ENCODE measurements at places on chromosomes 7 and 10.
A peak's percentile ranks its signal among the peaks of the same experiment; 100 is the strongest.

DNA sequence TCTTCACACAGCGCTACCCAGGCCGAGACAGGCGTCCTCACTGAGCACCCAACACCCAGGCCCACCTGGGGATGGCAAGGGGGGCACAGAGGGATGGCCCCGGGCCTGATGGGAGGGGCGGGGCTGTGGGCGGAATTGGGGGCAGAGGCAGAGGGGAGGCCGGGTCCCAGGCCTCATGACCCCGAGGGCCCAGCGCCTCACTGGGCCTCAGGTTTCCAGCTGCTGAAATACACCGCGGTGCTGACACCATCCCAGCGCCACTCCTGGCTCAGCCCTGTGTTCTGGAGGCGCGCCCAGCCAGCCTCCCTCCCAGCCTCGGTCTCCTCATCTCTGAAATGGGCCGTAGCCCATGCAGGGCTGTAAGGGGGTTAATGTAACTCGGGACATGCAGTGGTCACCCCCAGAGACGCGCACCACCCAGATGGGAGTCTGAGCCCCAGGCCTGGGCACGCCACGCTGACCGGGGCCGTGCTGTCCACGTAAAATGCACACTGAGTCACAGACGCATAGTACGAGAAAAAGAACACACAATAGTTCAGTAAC lies 82.3 kb downstream of the UNCX start:
- no peak for DNase-seq

GRCh38 chr7:142380069-142380468 lies 122.2 kb upstream of the PRSS58 start:
- no peak for DNase-seq

GRCh38 chr7:16347066-16347826 lies 74.1 kb downstream of the CRPPA start:
- DNase-seq = no peak

DNA sequence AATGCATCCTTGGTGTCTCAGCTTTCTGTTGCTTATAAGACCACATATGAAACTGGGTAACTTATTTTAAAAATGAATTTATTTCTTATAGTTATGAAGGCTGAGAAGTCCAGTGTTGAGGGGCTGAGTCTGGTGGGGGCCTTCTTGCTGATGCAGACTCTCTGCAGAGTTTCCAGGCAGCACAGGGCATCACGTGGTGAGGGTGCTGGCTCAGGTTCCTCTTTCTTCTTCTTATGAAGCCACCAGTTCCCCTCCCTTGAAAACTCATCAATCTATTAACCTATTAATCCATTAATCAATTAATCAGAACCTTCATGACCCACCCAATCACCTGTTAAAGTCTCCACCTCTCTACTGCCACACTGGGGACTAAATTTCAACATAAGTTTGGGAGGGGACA lies 595.6 kb upstream of the NRP1 start:
- no peak for DNase-seq

DNA sequence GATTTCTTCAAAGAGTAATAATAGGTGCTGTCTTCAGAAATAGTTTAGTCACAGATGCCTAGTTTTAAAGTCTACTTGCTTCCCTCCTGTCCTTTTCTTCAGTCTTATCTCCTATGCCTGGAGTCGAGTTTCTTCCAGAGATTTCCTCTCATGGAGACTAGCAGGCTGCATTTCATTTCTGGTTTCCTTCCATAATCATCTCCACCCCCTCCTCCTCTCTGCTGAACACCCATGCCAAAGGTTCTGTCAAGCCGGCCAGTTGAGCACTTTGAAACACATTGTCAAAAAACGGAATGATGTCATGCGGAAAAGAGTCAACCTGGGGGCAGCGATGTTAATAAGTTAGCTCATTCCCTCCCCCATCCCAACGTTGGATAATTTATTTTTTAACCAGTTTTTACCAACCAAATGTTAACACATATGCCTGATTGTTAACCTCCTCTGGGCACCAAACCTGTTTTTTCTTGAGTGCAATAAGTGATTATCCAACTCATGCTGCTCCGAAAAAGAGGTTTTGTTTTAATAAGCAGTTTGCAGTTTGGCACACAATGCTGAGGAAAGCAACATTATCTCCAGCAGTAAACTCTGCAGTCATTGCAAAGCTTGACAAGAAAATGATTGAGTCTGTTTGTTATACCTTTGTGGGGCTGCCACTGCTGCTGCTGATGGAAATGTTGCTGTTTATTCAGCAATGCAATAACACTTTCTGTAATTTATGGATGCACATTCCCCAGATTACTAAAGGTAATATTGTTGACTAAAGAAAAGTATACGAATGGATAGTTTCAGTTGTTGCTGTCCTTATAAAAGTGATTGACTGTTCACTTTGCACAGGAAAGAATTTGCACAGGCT lies 161.6 kb downstream of the LRMDA start:
- DNase-seq = no peak

DNA sequence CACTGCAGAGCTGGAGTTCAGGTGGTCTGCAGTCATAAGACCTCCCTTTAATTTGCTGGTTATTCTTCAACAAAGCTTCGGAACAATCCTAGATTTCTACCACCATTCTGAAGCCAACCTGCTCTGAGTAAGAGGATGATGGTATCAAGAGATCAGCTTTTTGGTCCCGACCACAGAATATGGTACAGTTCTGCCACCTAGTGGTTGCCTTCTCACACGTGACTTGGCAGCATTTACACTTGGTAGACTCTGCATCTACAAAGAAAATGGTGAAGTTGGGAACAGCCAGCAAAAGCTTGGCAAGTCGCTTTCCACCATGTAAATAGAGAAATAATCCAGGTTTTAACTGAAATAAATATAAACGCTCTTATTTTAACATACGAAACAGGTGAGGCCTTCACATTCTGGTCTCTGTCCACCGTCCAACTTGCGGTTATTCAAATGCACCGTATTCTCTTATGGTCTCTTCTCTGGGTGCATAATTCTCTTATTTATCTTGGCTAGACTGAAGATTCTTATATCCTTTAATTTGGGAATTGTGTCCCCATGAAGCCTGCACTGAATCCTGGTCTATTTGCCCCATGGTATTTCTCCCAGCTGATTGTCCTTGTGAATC lies 173.9 kb upstream of the GRM3 start:
- DNase-seq = peak; percentile 16

- no peak for DNase-seq
These were observed 29.1 kb downstream of the FOXL3 start for GRCh38 chr7:318878-319661.

DNA sequence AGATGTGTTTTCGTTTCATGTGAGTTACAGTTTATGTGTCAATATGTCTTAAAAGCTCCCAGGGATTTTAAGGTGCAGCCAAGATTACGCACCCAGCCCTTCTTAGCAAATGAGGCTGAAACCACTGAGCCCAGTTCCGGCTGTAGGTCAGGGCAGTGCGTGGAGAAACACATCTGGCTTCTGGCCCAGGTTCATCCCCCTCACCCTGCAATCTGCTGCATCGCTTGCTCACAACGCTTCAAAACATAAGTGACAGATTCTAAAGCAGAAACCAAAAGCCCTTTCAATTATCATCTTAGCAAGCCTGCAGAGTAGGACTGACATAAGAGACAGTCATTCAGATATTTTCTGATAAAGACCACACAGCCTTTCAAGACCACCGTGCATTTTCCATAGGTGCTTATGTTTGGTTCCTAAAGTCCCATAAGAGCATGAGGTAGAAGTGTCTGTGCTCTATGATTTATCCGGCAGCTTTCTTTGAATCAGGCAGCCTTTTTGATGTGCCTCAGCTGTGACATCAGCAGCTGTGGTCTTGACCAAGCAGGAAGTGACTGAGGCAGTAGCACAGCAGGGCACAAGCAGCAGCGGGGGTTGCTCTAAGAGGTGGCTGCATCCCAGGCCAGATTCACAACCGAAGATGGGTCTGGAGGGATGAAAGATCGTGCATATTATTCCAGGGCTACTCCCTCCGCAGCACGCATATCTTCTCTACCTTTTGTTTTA lies 72.1 kb upstream of the LYZL2 start:
- DNase-seq = peak; percentile 77

GRCh38 chr7:94160719-94161435 lies 156.7 kb upstream of the BET1 start:
- no peak for DNase-seq

Data from naive thymus-derived CD8-positive, alpha-beta T cell (primary cell).